Activated B cell treated with CpG ODN at 0.5 μM for 24 hours (primary cell): ENCODE measurements at places on chromosomes 12 and 14. TPM values are rescaled to one million over a fixed set of nuclear protein-coding genes. Genes with fewer than 3 reads are reported as not detected.

- no peak overlapping the region for H3K27ac ChIP-seq
- DNase-seq: no peak
- no peaks in the 10 kb centered on the region for H3K4me1 ChIP-seq
- no peaks in the 10 kb centered on the region for H3K27me3 ChIP-seq
Measured at GRCh38 chr12:12983420-12984035, 16.5 kb downstream of the HEBP1 start.

PCED1B gene
- 60.9 and 65.4 TPM in 2 replicates for total RNA-seq

CHURC1 gene
- 69.6 and 83.8 TPM in 2 replicates for total RNA-seq

RTL1 gene
- not detected in 2 replicates for total RNA-seq

DNA sequence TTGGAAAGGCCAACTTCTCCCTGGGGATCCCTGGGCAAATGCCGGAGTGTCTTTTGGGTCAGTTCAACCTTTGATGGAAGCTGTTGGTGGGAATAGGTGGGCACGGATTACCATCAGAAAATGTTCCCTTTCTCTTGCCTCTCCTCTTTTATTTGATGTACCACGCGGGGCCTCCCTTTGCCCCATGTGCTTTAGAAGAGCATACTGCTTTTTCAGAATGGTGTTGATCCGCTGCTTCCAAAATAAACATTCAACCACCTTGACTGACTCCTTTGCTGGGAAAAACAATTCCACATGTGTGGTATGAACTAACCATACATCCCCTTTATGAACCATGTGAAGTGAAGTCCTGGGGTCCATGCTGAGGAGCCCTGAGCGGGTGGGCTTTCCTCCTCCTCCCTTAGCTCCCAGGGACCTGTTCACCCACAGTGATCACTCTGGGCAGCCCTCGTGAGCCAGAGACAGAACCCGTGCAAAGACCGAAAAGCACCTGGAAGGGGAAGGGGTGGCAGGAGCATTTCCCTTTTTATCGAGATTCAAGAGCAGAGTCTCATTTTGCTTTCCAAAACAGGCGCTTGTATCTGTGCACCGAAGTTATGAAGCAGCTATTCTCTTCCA, 44.2 kb upstream of the PRMT8 start:
- no peaks in the 10 kb centered on the region for H3K36me3 ChIP-seq
- H3K4me3 ChIP-seq: no peak overlapping the region
- H3K27me3 ChIP-seq: peaks cover 3% of the 10 kb centered on the region
- DNase-seq: no peak
- no peak overlapping the region for H3K27ac ChIP-seq
- H3K4me1 ChIP-seq: no peaks in the 10 kb centered on the region

DNA sequence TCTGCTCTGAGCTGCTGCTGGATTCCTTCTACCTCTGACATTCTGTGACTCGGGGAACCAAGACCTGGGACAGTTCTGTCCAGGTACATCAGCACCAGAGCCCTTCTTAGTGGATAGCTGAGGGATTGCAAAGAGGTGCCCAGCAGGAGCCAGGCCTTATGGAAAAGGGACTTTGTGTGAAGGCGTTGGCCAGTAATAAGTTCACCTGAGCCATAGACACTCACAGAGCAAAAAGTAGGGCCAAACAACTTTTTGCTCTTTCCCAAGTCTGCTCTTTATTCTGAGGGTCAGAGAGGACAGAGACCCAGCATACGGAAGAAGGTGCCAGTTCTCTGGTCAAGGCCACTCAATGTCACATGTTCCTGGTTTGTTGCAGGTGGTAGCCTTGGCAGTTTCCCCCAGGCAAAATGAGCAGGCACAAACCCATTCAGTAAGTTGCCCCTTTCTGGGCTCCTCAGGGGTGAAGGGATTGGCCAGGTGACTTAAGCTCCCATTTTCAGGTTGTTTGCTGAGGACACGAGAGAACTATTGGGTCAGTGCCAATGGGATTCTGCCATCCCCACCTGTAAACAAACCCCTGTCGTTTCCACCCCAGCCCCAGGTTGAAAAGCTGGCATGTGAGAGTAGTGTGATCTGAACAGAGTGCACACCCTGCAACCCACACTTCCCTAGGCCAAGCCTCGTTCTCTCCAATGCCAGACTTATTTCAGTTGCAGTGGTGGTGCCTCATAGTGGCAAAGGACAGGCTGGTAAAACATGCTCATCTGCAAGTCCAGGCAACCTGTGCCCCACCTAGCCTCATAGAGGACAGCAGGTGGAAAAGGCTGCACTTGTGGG, 150.3 kb downstream of the SMOC1 start:
- H3K4me3 ChIP-seq: no peak overlapping the region
- no peaks in the 10 kb centered on the region for H3K4me1 ChIP-seq
- DNase-seq: no peak
- H3K27ac ChIP-seq: no peak overlapping the region
- no peaks in the 10 kb centered on the region for H3K36me3 ChIP-seq

- H3K27ac ChIP-seq: no peak overlapping the region
- H3K36me3 ChIP-seq: no peaks in the 10 kb centered on the region
- H3K4me3 ChIP-seq: no peak overlapping the region
- no peak for DNase-seq
- H3K27me3 ChIP-seq: no peaks in the 10 kb centered on the region
Measured at GRCh38 chr12:72888693-72889092, 616.5 kb downstream of the TRHDE start.
